GM06990 (cell line): ENCODE measurements at places on chromosomes 6 and 20.

- DNase-seq, result no peak
Measured at GRCh38 chr6:87436435-87436834, 28.7 kb downstream of the CFAP206 start.

- DNase-seq, result no peak
Measured at GRCh38 chr6:30913721-30914075, 340 bp upstream of the VARS2 start.

DNA sequence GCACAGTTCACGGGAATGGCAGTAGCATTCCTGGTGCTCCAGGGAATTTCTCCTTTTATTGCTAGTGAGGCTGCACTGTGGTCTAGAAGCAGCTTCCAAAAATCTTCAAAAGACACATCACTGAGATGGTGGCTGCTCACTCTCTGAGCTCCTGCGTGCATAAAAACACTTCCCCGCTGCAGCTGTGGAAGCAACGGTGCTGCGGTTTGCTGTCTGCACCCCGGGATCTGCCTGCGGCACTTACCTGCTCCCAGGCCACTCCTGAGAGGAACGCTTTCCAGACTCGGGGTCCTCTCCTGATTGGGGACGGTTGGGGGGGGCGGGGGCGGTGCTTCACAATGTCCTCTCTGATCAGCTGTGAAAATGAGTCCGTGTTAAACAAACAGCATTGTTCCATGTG lies 77.9 kb downstream of the TMEM242 start:
- DNase-seq, result no peak

DNA sequence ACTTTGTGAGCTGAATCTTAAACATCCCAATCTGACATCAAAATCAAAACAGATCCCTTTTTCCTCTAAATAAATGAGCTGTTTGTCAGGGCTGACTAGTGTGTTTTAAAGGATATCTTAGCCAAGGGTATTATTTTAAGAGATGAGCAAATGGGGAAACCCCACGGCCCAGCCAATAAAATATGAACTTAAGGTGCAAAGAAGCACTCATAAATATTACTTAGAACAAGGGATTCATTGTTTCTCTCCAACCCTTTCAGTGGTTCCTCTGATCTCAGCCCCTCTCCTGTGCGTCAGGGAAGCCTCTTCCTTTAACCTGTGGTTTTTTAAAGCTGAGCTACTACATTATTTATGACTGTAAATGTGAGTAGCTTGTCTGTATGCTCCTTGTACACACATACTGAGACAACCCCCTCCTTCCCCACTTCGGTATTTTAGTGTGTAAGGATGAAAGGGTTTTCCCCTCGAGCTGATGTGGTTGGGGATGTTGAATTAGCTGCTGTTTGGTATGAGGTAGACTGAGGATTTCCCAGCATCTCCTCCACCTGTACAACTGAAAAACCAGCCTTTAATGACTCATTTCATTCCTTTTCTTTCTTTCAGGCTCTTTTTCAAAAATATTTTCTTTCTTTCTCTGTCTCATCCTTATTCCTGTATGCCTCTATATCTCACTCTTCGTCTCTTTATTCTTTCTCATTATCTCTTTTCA lies 6.5 kb downstream of the BMP5 start:
- DNase-seq, result peak; percentile 68

GRCh38 chr20:9440892-9441291 lies 73.5 kb upstream of the LAMP5 start:
- no peak for DNase-seq

- no peak for DNase-seq
Measured at GRCh38 chr20:17627101-17627955, 54.7 kb downstream of the RRBP1 start.

DNA sequence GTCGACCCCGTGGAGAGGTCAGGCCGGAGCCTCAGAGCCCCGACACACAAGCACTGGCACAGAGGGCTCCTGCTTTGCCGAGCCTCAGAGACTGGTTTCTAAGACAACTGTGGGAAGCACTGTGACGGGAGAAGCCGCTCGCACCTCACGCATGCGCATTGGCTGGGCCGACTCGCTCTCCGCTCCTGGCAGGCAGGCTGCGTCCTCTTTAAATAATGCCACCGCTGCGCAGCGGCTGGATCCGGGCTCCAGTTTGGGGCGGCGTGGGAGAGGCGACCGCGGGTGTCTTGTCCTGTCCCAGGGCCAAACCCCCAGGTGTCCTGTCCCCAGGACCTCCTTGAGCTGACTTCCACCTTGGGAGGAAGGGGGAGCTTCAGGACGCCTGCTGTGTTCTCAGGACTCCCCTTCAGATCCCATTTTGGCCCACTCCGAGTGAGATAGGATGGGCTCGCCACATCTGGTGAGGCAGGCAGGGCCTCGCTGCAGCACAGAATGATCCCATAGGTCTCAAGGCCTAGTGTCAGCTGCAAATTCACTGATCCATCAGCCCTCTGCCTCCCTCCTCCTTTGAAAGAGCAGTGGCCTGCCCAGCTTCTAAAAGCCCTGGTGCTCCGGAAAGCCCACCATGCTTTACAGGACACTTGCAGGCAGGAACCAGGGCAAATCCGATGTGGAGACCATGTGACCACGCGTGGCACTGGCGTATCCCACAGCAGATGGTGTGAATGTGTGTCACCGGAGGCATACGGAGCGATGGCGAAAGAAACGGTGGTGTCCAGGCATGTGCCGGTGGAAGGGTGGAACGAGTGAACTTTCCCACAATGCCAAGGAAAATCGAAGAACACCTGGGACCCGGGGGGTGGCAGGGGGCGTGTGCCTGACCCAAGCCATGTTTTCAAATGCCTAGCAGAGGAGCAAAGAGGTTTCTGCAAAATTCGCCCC lies 169.3 kb upstream of the ZNF337 start:
- peak; percentile 49 for DNase-seq

DNA sequence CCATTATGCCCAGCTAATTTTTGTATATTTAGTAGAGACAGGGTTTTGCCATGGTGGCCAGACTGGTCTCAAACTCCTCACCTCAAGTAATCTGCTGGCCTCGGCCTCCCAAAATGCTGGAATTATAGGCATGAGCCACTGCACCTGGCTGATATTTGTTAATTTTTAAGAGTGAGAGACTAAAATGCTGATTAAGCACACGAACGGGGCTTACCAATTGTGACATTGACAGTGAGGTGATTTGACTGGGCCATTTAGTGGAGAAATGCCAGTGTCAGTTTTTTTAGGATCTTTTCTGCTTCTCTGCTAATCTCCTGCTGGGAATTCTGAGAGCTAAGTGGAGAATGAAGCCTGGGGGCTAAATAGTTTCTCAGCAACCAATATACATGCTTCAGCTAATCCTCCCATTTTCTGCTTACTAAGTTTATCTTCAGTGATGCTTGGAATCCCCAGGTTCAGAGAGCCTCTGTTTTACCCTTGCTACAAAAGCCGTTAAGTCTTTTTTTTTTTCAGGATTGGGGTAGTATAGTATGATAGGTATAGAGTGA lies 9.8 kb upstream of the DEFB123 start:
- DNase-seq, result no peak

DNA sequence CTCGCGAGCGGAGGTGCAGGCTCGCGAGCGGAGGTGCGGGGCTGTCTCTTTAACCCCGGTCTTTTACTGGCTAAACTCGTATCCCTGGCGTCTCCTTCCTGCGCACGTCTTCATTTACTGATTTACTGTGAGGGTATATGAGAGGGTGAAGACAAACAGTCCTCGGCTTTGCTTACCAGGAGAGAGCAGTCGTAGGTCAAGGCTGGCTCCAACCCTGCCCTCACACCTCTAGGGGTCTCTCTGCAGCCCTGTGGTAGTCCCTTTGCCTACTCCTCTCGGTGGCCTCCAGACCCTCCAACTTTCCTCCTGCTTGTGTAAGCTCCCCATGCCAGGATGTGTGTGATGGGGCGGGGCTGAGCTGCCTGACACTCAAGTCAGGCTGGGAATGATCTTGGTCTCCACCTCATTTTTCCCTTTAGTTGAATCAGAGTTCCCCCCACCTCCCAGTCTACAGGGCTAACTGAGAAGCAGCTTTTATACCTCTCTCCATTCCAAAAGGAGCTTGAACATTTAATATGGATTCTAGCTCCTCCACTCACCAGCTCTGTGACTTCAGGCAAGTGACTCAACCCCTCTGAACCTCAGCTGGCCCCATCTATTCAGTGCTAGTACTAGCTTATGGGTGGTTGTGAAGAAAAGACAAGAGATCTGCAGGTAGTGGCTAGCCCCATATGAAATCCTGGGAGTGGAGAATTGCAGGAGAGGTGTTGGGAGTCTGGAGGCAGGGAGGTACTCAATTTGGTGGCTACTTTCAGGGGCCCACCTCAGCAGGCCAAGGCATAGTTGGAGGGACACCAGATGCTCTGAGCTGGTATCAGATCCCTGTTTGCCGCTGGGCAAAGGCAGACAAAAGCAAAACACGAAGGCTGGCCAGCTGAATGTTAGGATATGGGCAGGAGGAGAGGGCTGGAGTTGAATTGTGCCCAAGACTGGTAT lies 902 bp downstream of the SLC29A1 start:
- no peak for DNase-seq

- DNase-seq, result no peak
Measured at GRCh38 chr6:88984152-88984551, 20.7 kb upstream of the RNGTT start.

GRCh38 chr6:162712694-162713093 lies 14.9 kb downstream of the PRKN start:
- DNase-seq, result no peak

- DNase-seq, result no peak
Measured at GRCh38 chr6:36957773-36958271, 3.3 kb downstream of the PI16 start.

- no peak for DNase-seq
Measured at GRCh38 chr20:51023617-51024155, 779 bp upstream of the KCNG1 start.
